Chondrocyte (in vitro differentiated cells): ENCODE measurements at places on chromosomes 1 and 21. TPM values are rescaled to one million over a fixed set of nuclear protein-coding genes. Genes with fewer than 3 reads are reported as not detected.

Gene LCE1E
- total RNA-seq, result not detected in 3 replicates

DNA sequence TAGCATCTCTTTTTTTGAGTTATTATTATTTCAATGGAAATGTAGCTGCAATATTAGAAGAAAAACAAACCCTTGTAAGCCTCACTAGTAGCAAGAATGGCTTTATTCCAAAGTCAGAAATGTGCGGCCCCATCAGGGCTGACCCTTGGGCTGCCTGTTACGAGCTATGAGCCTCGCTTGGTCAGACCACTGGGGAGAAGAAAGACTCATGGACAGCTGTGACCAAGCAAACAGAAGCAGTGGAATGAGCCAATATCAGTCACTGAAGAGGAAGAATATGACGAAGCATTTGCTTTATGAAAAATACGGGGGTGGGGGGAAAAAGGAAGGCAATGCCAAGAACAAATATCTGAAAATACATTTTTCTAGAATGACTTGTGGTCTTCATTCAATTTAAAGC is 504.5 kb downstream of the LMO4 start:
- no peak for DNase-seq

DNA sequence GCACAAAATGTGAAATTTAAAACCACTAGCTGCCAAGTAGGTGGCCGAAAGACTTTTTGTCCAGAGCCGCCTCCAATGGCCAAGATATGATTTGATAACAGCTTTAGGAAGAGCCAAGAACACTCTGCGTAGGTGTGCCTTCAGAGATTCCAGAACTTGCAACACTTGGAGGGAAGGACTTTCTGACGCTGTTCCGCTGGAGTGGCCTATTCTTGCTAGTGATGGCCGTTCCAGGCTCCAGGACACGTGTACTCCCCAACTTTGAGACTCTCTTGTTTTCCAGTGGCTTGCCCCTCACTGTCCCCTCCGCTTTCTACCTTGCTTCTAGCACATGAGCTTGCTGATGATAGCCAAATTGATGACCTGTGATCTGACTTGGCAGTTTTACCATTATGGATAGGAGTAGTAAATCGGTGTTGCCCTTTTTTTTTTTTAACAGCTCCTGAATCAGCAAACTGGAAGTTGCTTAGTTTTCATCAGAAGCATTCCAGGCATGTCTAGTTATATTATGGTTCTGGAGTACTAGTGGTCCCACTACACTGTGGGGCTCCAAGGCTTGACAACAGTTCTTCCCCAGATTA is 1.0 kb downstream of the PRDX6 start:
- no peak for DNase-seq

DNA sequence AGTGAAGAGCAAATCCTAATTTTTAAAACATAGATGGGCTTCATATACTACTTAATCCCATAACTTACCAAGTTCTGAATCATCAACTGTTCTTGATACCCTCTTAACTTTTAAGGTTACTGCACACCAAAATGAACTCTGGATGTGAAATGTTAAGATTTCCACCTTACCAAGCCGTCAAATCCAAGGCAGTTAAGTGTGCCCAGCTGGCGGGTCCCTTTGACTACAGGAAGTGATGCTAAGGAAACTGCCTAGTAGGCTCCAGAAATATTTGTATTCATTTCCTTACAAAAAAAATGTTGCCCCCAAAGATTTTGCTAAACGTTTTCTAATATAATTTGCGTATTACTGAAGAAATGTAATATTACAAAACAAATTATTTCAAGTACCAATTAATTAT is 10.7 kb downstream of the NRIP1 start:
- no peak for DNase-seq

GRCh38 chr1:147892731-147893214 is 9.8 kb upstream of the GJA8 start:
- DNase-seq, result no peak

- DNase-seq, result no peak
Observed at GRCh38 chr21:45802425-45802824, 158.9 kb downstream of the PCBP3 start.

- DNase-seq, result no peak
Observed at GRCh38 chr1:215556996-215557395, 10.1 kb upstream of the KCTD3 start.

- no peak for DNase-seq
Observed at GRCh38 chr1:8674912-8675311, 142.5 kb downstream of the RERE start.

- DNase-seq, result no peak
Observed at GRCh38 chr1:169312084-169312954, 55.3 kb downstream of the NME7 start.

Gene SPATA1
- 1.0 to 2.1 TPM (median 1.1 TPM) in 3 replicates for total RNA-seq

- no peak for DNase-seq
Observed at GRCh38 chr1:232752365-232752764, 52.9 kb upstream of the MAP10 start.

GRCh38 chr1:243470502-243470901 is 214.7 kb downstream of the SDCCAG8 start:
- DNase-seq, result no peak

- DNase-seq, result no peak
Observed at GRCh38 chr1:241485145-241485544, 34.4 kb downstream of the FH start.

GRCh38 chr1:22786719-22787489 is 76.3 kb downstream of the EPHB2 start:
- DNase-seq, result no peak

Gene PLEKHG5
- total RNA-seq, result 32.4 to 50.5 TPM (median 33.6 TPM) in 3 replicates
